ENCODE measurements at places on chromosomes 2 and 18.

- DNase-seq, result peak; percentile 67
Observed at GRCh38 chr2:118077636-118078247, 10.5 kb upstream of the INSIG2 start.

- no peak for DNase-seq
Observed at GRCh38 chr2:38791744-38792143, 13.7 kb downstream of the GEMIN6 start.

GRCh38 chr2:220665108-220665471 lies 907.0 kb downstream of the EPHA4 start:
- DNase-seq, result no peak

- DNase-seq, result no peak
Observed at GRCh38 chr2:65357959-65358294, 74.5 kb downstream of the SPRED2 start.

DNA sequence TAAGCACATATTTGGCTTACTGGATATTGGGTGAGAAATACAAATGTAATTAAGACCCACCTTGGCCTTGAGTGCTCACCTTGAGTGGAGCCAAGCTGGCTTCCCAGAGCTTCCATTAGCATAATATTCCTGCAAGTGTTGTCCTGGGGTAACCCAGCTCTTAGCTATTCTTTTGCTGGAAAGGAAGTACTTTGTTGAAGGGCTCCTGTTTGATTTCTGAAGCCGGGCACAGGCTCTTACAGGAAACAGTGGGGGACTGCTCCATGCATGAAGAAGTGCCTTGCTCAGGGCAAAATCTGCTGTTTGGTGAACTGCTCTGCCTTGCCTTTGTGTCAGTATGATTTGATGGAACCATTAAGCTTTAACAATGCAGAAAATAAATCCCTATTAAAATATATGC lies 325.4 kb downstream of the SMAD2 start:
- no peak for DNase-seq

GRCh38 chr18:33579349-33580215 lies 1.6 kb downstream of the ASXL3 start:
- DNase-seq, result no peak

DNA sequence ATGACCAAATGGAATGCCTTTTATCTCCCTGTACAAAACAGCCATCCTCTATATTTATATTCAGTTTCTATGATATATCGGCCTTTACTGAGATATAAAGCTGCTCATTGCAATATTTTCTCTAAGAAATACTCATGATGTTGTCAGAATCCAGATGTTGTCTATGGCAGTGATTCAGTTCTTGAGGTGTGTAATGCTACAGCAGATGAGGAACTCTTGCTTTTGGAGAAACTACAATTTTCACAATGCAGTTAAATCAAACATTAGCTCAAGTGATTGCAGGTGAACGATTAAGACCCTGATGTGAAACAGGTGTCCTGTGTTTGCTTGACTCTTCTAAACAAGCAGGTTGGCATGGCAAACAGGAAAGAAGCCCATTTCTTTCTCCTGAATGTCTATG lies 256.2 kb upstream of the CDH20 start:
- DNase-seq, result no peak

DNA sequence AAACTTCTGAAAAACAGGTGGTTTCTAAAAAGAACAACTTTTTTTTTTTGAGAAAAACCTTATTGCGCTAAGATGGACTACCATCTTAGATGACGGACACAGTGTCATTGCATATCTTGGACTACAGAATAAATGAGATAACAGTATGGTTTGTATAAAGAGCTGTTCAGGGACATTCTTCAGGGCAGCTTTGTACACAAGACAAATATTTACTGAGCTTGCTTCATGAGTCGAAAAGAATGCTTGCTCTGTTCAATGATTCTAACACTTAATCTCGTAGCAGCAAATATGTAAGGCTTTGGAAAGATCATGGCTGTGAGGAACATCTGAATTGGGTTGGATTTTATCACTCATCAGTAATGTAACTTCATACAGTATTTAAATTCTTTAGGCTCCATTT lies 282.5 kb upstream of the CWC22 start:
- DNase-seq, result no peak

- no peak for DNase-seq
Observed at GRCh38 chr2:61018318-61018755, 282 bp upstream of the PUS10 start.

GRCh38 chr2:69682525-69682924 lies 39.0 kb upstream of the AAK1 start:
- DNase-seq, result no peak

DNA sequence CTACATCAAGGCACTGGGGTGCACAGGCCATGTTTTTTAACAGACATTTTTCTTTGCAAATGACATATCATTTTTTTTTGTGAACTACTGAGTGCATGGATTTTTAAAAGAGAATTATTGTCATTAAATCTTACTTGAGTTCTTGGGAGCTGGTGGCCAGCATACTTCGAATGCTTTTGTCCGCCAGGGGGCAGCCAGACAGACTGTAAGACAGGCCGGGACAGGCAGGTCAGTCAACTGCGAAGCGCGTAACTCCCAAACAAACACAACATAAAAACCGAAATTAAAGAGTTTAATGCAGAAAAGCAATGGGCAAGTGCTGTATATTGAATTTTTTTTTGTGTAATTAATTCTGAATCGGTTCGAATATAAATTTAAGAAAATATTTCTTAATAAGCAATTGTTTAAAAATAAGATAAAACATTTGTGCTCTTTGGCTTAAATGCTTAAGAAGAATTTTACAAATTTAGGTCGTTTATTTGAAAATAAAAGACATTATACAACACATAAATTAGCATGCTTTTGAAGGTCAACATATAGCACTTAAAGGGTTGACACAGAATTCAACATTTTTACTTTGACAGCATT lies 142.2 kb upstream of the PXDN start:
- DNase-seq, result peak; percentile 75

DNA sequence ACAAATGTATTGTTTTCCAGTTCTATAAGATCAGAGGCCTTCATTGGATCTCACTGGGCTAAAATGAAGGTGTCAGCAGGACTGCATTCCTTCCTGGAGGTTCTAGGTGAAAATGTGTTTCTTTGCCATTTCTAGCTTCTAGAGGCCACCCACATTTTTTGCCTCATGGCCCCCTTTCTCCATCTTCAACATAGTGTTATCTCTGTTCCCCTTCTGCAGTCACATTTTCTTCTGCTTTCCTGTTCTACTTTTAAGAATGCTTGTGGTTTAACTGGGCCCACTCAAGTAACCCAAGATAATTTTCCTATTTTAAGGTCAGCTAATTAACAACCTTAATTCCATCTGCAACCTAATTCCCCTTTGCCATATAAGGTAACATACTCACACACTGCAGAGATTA lies 36.1 kb downstream of the METTL21A start:
- DNase-seq, result no peak

GRCh38 chr2:127985026-127985734 lies 42.7 kb downstream of the SAP130 start:
- no peak for DNase-seq

GRCh38 chr2:240639566-240639965 lies 14.3 kb downstream of the GPR35 start:
- DNase-seq, result no peak

DNA sequence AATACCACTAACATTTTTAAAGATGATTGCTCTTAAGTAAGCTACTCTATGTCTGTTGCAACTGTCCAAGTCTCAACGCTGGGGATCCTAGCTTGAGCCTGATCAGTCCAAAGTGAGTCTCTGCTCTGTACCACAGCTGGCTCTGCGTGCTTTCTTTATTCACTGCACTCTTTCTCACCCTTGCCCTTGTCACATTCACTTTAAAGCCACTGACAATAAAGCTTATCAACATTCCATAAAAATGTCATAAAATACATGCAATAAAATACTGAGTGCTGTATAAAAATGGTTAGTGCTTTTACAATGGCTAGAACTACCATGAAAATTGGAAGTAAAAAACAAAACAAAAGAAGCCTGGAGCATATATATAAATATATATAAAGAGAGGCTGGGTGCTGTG lies 45.5 kb upstream of the LRRTM4 start:
- no peak for DNase-seq

GRCh38 chr2:114007436-114007835 lies 117.5 kb downstream of the ACTR3 start:
- no peak for DNase-seq

GRCh38 chr2:1685957-1686783 lies 58.1 kb downstream of the PXDN start:
- DNase-seq, result no peak

GRCh38 chr2:54394392-54394791 lies 61.7 kb upstream of the SPTBN1 start:
- DNase-seq, result no peak

- no peak for DNase-seq
Observed at GRCh38 chr2:144522176-144522896, 2.4 kb upstream of the ZEB2 start.

DNA sequence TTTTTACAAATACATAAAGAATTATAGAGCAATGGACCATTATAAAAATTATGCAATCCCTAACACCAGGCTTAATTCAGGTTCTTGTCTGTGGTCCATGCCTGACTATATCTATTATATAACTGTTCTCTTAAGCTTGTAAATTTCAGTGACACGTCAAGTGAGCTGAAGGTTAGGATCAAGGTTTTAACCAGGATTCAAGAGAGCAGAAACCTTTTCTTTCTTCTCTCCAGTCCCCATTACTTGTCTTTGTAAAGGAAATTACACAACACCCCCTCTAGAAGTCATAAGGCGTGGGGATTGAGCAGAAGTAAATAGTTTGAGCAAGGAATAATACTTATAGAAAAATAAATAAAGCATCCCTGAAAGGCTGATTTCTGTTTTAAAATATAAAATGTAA lies 122.0 kb downstream of the ZNF521 start:
- no peak for DNase-seq

GRCh38 chr2:168525020-168525419 lies 68.9 kb downstream of the CERS6 start:
- DNase-seq, result no peak

DNA sequence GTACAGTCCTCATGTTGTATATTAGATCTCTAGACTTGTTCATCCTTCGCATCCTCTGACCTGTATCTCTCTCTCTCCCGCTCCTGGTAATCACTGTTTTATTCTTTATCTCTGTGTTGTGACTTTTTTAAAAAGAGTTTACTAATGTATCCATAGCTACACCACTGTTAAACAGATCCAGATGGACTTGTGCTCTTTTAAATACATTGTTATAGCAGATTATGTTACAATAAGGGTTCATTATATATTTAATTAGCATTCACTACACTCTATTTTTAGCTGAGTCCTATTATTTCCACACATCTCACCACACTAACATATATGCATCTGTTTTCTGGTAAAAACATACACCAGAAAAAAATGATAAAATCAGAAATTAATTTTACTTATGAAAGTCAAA lies 90.5 kb downstream of the RBM43 start:
- DNase-seq, result no peak

DNA sequence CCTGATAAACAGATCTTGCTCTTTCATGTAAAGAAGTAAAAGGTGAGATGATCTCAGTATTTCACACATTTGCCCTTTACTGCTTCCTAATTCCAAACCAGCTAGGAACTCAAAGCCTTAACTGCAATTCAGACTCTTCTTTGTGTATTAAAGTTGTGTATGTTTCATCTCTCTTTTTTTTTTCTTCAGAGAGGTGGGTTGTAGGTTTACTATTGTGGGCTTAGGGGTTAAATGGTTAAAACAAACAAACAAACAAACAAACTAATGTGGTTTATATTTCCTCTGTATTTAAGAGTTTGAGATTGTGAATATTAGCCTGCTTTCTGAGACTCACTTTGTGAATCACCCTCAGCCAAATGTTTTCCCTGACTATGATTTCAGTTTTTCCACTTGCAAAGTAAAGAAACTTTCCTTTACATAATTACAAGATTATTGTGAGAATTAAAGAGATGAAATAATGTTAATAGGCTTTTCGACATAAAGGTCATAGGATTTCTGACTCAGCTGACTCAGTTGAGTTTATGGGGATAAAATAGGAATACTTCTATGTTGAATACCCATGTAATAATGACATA lies 2.8 kb downstream of the GULP1 start:
- DNase-seq, result no peak

DNA sequence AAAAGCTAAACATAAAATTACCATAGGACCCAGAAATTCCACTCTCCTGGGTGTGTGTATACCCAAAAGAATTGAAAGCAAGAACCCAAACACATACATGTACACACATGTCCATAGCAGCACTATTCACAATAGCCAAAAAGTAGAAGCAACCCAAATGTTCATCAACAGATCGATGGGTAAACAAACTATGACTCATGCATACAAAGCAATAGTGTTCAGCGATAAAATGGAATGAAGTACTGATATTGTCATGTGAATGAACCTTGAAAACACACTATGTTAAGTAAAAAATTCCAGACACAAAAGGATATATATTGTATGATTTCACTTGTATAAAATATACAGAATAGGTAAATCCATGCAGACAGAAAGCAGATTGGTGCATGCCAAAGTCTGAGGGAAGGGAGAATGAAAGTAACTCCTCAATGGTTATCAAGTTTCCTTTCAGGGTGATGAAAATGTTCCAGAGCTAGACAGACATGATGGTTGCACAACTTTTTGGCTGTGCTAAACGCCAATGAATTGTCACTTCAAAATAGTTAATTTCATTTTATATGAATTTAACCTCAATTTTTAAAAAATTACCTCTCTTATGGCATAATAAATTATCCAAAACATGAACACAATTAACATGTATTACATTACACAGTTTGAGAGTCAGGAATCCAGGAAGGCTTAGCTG lies 35.5 kb downstream of the GKN2 start:
- DNase-seq, result no peak

- no peak for DNase-seq
Observed at GRCh38 chr2:86563650-86564061, 413 bp upstream of the CHMP3 start.

DNA sequence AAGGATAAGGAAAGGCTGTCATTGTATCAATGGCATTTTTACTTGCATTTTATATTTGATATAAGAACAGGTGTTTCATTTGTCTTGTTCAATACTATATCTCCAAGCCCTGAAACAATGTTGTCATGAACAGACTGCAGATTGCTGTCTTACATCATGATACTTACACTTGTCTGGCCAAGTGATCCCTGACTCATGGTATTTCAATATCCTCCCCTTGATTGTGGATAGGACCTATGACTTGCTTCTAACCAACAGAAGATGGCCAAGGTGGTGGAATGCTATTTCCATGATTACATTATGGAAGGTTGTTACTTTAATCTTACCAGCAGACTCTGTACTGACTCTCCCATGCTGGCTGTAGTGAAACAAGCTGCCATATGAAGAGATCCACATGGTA lies 471.1 kb downstream of the CCDC85A start:
- DNase-seq, result no peak

GRCh38 chr2:177237932-177238331 lies 25.3 kb downstream of the HNRNPA3 start:
- DNase-seq, result no peak
